Renal cortical epithelial cell (primary cell): ENCODE measurements at places on chromosomes 3 and 15. TPM values are rescaled to one million over a fixed set of nuclear protein-coding genes. Genes with fewer than 3 reads are reported as not detected.

DNA sequence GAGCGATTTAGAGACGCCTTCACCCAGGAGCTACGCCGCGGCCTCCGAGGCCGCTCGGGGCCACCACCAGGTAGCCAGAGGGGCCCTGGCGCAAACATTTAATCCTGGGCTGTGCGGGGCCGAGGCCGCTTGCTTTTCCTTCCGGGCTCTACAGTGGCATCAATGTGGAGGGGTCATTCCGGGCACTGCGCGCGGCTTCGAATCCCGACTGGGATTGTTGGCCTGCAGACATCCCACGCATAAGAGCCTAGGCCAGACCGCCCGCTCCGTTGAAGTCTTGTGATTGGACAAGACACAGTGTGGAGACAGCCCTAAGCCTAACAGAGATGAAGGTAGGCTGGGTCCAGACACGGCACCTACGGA lies 568 bp upstream of the NCBP2 start:
- DNase-seq: no peak

DNA sequence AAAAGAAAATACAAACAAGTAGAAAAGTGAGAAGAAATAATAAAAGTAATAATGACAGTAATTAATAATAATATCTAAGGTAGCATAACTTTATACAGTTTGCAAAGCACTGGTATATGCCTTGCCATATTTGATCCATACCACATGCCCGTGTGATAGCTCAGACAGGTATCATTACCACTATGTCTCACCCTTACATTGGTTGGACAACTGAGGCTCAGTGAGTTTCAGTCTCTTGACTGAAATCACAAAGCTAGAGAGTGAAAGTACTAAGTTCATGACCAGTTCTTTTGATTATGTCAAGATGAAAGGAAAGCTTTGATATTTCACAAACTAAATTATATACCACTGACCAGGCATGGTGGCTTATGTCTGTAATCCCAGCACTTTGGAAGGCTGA lies 408.9 kb downstream of the GAP43 start:
- DNase-seq: no peak

- DNase-seq: no peak
Observed at GRCh38 chr3:127204841-127205582, 12.1 kb downstream of the PRR23E start.

- no peak for DNase-seq
Observed at GRCh38 chr3:189288348-189289235, 116.8 kb downstream of the TPRG1 start.

The SLC28A1 gene
- total RNA-seq: 0.15 TPM in 1 of 2 replicates, not detected in the other
